ENCODE measurements at places on chromosomes 7 and 10. TPM values are rescaled to one million over a fixed set of nuclear protein-coding genes. Genes with fewer than 3 reads are reported as not detected.

Gene ATOH7
- not detected for polyA plus RNA-seq

Gene ADAM22
- polyA plus RNA-seq, result 0.79 TPM

Gene PRKAR2B
- 0.39 TPM for polyA plus RNA-seq

Gene ITGA8
- not detected for polyA plus RNA-seq

Gene ODAD2
- not detected for polyA plus RNA-seq

Gene SAMD9
- polyA plus RNA-seq, result 27.4 TPM

Gene CYP2C19
- not detected for polyA plus RNA-seq

Gene GRID2IP
- not detected for polyA plus RNA-seq

Gene PIP
- polyA plus RNA-seq, result not detected

Gene ACBD7
- not detected for polyA plus RNA-seq

Gene OR13A1
- polyA plus RNA-seq, result not detected

Gene METTL27
- polyA plus RNA-seq, result 1.5 TPM

Gene MYPN
- polyA plus RNA-seq, result not detected

GRCh38 chr7:37065779-37066271, 341.5 kb upstream of the AOAH start:
- no peak for DNase-seq

- peak; percentile 6 for DNase-seq
These were observed 18.0 kb downstream of the RNLS start for GRCh38 chr10:88565072-88565471.

DNA sequence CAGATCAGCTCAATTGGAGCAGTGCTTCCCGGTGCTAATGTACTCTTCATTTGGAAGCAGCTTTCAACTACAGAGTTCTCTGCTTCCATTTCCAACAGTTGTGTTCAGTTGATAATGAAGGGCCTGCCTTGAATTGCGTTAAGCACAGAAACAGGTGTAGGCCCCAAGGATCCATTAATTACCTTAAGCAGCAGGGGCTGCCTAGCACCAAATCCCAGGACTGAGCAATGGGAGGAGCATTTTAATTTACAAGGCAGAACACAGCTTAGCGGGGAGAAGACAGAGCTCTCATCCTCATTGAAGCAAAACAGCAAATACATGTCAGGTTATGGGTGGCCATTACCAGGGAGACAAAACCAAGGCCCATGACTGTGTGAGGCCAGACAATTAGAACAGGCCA, 349.6 kb downstream of the TFEC start:
- DNase-seq, result no peak

DNA sequence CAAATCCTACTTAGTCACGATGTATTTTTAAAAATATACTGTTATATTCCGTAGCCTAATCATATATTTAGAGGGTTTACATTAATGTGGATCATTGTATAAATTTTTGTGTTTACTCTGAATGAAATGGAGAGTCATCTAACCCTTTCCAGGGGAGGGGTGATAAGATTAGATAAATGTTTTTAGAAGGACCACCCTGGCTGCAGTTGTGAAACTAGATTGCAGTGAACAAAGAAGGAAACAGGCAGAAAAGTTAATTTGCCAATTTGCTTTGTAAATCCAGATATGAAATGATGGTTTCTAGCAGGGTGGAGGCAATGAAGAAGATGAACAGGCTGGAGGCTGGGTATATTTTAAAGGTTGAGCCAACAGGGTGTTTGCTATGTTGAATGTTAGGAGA, 477.7 kb upstream of the ZMIZ1 start:
- DNase-seq, result no peak

- DNase-seq, result no peak
These were observed 214.1 kb downstream of the ADARB2 start for GRCh38 chr10:1523221-1523620.

DNA sequence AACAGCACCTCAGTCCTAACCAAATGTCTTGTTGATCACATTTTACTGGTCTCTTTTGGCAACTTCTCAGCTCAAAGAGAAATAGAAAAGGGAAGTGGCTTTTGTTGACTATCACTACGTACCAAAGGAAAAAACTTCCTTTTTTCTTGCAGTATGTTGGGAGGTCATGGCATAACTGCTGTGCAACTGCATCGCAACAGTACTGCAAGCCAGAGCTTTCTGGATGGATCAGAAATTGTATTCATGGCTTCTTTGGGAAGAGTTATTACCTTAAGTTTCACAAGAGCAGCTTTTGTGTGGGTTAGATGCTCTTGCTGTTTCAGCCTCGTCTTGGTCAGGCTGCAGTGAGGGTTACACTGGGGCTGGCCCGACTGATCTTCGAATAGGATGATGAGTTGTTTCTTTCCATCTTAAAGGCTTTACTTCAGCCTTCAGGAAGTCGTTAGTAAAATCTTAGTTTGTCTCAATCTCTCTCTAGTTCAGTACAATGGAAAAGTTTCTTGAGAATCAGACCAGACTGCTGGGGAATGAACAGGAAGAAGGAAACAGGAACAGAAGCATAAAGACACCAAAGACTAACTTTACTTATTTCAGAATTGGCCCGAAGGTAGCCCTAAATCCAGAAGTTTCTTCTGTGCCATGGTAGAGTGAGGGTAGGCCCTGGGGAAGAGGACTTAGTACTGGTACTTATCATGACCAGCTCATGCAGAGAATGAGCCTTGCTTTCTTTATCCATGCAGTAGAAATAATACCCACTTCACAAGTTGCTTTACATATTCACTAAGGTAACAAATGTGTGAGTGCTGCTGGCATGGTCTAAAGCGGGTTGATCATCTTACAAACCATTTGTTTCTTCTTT, 153.6 kb downstream of the CELF2 start:
- no peak for DNase-seq

- DNase-seq, result no peak
These were observed 141.2 kb downstream of the LHPP start for GRCh38 chr10:124602646-124603365.

DNA sequence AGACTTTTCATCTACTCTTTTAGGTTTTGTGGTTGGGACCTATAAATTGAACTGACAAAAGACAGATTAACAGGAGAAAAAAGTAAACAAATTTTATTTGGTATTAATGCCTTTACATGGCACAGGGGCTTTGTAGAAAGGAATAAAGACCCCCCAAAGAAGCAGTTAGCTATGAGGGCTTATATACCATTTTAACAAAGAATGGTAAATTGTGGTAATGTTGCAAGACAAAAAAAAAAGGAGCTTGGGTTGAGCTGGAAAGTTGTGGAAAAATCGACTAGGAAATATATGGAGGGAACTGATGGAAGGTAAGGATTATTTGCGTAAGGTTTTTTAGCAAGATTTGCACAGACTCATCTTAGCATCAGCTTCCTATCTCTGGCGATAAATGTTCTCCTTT, 84.6 kb downstream of the JCAD start:
- DNase-seq, result no peak

Measured in naive thymus-derived CD4-positive, alpha-beta T cell (primary cell).